NCI-H1105 treated with DMSO at 0.1 percent for 48 hours (cell line): ENCODE measurements at places on chromosomes 2 and 18.
A peak's percentile ranks its signal among the peaks of the same experiment; 100 is the strongest.

DNA sequence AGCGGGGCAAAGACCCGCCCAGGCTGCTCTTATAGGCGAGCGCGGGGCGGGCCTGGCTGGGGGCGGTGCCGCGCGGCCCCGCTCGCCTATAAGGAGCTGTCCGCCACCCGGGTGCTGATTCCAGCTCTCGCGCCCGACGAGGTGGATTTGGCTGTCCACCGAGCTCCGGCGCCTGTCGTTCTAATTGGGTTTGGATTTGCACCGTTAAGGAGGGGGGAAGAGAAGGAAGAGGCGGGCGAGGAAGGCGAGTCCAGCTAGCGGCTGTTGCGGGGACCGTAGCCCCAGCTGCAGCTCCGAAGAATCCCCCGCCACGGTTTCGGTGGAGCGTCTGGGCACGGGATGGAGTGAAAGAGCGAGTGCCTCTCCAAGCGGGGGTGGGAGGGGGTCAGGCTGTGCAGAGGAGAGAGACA, at the start of gene CNTNAP5:
CNTNAP5 (plus strand) TSS at position 117 of the 410 bp plus-strand sequence. CDS start 364 bp downstream, outside the sequence.
- peak; percentile 61 for DNase-seq

DNA sequence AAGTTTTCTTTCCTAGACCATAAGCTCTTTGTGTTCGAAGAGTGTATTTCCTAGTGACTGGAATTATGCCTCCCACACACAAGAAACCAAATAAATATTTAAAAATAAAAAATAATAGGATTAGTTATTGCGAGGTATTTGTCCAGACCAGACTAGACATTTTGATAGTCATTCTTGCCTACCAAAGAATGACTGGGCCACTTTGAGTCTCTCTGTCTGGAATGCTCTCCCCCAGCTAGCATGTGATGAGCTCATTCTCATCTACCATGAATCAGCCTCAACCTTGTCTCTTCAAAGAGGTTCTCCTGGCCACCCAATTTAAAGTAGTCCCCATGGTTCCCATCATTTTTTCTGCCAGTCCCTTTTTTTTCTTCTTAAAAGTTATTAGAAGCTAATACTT, 13.9 kb upstream of the DSC1 start:
- no peak for DNase-seq

DNA sequence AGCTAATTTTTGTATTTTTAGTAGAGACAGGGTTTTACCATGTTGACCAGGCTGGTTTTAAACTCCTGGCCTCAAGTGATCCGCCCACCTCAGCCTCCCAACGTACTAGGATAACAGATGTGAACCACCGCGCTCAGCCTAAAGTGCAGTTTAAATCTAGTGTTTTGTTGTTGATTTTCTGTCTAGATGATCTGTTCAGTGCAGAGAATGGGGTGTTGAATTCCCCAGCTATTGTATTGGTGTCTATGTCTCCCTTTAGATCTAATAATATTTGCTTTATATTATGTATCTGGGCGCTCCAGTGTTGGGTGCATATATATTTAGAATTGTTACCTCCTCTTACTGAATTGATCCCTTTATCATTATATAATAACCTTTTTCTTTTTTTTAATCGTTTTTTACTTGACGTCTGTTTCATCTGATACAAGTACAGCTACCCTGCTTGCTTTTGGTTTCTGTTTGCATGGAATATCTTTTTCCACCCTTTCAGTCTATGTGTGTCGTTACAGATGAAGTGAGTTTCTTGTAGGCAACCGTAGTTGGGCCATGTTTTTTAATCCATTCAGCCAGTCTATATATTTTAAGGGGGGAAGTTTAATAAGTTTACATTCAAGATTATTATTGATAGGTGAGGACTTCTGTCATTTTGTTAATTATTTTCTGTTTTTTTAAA, 34.3 kb downstream of the GALM start:
- no peak for DNase-seq

- DNase-seq: no peak
Measured at GRCh38 chr2:80531319-80531718, 226.8 kb upstream of the LRRTM1 start.

DNA sequence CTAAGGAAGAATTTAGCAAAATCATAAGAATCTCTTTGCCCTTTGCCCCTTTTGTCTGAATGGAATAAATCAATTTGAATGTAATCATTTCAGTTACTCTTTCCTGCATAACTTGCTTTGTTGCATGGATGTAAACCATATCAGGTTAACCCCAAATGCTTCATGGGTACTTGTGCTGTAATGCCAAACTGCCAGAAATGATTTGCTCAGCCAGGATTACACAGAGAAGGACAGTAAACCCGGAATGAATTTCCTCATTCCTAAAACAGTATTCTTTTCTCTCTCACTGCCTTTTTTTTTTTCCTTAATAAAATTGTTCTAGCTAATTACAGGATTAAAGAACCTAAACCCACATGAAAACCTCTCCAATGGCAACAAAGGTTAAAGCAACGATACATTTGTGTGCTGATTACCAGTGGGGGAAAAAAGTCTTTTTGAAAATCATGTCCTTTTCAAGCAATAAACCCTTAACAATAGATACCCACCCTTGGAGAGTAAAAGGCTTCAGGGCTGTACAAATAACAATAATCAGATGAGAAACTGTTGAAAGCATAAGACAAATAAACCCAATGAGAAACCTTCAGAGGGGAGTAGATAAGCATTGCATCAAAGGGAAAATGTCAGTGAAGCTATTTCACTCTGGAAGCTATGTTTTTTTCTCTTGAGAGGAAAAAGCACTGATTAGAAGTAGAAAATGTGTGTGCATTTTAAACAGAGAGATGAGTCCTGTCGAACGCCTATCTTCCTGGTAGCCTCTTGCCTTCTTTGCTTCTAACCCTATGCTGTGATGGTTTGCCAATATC, 275.3 kb downstream of the CDH2 start:
- DNase-seq: no peak

- DNase-seq: no peak
Measured at GRCh38 chr18:44748582-44748981, 67.9 kb downstream of the SETBP1 start.

- DNase-seq: no peak
Measured at GRCh38 chr2:49379406-49379805, 225.1 kb upstream of the FSHR start.

GRCh38 chr2:234992196-234992595, 40.4 kb downstream of the SH3BP4 start:
- DNase-seq: no peak

- no peak for DNase-seq
Measured at GRCh38 chr2:228023619-228024018, 152.2 kb downstream of the DAW1 start.

- no peak for DNase-seq
Measured at GRCh38 chr18:22739789-22740188, 193.3 kb upstream of the RBBP8 start.

DNA sequence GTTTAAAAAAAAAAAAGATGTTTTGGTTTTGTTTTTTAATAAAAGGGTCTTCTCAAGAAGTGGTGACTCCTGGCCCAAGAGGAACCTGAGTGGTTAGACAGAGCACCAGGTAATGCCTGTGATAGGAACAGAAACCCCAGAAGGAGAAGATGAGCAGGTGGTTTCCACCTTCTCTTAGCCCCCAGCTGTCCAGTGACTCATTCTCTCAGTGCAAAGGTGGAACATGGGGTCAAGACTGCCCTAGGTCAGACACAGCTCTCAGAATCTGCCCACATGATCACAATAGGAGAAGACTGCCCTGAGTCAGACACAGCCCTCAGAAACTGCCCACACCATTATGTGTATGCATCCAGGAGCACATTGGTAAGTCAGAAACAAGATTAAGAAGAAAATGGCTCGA, 61.8 kb downstream of the TBC1D8 start:
- DNase-seq: no peak

- DNase-seq: no peak
Measured at GRCh38 chr2:168203762-168204693, 43.4 kb downstream of the STK39 start.

DNA sequence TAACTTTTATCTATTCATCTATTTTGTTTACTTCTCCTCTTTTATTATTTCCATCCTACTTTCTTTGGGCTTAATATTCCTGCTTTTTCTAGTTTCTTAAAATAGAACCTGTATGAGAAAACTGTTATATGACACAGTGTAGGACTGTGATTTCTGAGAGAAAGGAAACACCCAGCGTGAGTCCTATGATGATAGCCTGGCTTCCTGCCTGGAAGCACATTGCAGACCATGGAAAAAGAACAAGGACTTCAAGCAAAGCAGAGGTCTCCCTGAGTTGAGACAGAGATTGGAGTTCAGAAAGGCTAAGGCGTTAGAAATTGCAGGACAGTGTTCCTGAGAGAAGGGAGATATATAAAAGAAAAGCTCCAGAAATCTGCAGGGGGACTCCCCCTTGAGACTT, 7.8 kb downstream of the RBM44 start:
- no peak for DNase-seq

GRCh38 chr2:121167411-121167810, 117.6 kb downstream of the TFCP2L1 start:
- DNase-seq: no peak

GRCh38 chr2:127082974-127083373, 24.0 kb downstream of the BIN1 start:
- DNase-seq: no peak

DNA sequence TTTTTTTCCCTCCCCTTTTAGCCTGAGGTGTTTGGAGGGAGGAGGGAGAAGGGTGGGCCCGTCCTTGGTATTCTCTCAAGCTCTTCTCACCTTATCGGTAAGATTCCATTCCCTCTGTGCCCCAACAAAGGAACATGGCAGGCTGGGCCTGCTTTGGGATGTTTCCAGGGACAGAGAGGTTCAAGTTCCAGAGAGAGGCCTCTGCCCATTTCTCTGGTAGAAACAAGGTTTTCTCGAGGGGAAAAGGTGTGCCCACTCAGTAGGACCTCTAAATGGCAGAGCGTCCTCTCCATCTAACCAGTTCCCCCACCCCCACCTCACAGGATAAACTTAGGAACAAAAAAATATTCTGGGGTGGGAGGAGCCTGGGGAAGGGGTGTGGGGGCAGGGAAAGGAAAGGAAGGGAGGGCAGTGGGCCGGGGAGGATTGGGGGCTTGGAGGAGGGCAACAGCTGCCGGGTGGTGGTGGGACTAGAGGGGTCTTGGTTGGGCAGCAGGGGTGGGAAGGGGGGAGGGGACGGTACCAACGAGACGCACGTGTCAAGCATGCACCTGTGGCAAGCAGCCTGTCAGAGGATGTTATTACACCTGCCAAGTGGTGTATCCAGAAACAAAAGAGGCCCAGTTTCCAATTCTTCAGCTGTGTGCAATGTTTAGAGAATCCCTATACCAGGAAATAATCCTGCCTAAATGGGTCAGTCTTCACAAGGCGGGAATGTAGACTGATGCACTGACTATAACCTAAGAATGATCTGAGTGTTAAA, 2.1 kb downstream of the PCBP1 start:
- no peak for DNase-seq

GRCh38 chr2:188628989-188629752, 337.5 kb downstream of the GULP1 start:
- DNase-seq: no peak

DNA sequence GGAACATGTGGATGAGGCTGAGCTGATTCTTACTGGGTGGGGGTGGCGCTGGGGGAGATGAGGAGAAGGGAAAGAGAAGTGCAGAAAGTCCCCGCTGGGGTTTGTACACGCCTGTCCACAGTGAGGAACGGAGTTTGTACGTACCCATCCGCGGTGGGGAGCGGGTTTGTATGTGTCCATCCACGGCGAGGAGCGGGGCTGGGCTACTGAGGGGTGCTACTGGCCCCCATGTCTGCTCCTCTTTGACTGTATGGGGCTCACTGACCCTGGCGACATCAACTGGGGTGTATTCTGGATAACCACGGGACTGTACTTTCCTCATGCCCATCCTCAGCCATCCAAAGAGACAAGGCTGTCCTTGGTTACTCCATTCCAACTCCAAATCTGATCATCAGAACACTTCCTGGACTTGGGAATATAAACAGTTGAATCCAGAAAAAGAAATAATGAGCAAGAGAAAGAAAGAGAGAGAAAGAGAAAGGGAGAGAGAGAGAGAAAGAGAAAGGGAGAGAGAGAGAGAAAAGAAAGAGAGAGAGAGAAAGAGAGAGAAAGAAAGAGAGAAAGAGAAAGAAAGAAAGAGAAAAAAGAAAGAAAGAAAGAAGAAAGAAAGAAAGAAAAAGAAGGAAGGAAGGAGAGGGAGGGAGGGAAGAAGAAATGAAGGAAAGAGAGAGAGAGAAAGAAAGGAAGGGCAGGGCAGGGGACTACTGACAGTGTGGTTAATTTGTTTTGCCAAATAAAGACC, 21.0 kb downstream of the MAL start:
- DNase-seq: no peak

GRCh38 chr2:85779641-85780315, 26.0 kb downstream of the ATOH8 start:
- no peak for DNase-seq

DNA sequence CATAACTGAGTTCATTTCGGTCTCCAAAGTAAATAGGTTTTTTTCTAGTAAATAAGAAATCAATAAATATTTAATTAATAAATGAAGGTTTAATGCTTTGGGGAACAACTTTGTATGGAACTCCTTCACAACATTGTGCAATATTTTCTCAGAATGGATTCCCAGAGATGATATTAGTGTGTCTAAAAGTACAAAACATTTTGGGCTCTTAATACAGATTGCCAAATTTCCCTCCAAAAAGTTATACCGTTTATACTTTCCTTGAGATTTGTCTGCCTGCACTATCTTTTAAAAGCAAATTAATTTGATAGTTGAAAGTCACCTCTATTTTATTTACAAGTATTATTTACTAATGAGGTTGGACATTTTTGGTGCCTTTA, 151.8 kb downstream of the FAM161A start:
- DNase-seq: no peak

GRCh38 chr2:29923110-29923721, 1.8 kb upstream of the ALK start:
- DNase-seq: peak; percentile 71

DNA sequence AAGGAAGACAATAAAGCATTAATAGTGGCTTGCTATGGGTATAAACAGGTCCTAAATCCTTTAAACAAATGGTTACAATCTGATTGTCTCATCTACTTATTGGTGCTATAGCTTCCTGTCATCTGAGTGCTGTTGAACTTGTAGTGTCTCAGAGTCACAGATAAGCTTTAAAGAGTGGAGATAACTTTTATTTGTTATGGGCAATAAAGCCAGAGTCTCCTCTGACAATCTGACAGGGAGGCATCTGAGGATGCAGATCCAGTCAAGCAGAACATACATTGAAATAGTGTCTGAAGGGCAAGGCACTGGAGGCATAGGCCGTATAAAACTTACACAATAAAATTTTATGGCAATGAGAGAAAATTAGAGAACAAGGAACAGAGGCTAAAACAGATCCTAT, 1132.4 kb upstream of the CDH2 start:
- no peak for DNase-seq

DNA sequence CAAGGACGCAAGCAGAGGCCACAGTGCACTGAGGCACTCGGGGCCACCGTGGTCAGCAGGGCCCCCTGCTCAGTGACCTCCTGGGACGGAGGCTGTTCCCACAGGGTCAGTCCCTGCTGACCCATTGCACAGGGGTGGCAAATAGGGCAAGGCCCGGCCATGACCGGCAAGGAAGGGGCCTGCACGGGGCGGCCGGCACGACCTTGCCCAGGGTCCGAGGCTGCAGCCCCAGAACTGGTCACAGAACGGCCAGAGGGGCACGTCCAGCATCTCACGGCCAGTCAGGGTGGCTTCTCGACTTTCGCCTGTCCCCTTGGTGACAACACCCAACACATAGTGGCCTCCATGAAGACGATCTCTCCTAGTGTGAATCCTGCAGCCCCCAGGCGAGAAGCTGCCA, 27.6 kb upstream of the OTOS start:
- no peak for DNase-seq
